ENCODE measurements at places on chromosomes 4 and X.

DNA sequence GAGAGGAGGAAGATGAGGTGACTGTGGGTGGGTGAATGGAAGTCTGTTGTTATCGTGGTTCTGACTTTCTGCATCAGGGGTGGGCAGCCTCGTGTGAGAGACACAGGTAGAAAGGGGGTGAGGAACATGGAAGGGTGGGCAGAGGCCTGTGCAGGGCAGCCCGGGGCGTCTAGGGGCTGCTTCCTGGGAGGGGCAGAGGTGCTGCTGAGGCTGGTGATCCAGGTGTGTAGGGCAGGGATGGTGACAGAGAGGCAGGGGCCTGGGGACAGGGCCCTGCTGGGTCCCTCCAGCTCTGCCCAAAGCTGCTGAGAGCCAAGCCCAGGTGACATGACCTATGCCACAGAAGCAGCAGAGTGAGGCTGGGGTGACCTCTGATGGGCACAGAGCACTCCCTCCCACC is 89.7 kb upstream of the C4orf50 start:
- no peak for DNase-seq

DNA sequence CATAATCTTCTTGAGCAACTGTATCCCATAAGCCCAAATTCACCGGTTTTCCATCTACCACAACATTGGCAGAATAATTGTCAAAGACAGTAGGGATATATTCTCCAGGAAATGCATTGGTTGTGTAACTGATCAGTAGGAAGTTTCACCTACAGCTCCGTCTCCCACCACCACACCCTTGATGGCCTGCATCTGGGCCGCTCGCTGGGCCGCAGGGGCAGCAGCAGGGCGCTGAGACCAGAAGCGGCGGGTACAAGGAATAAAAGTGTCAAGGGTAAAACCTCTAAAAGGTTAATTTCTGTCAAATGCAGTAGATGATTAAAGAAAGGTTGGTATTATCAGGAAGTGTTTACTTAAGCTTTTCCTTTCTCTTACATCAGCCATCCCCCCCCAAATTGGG is 167.6 kb upstream of the DKK2 start:
- no peak for DNase-seq

DNA sequence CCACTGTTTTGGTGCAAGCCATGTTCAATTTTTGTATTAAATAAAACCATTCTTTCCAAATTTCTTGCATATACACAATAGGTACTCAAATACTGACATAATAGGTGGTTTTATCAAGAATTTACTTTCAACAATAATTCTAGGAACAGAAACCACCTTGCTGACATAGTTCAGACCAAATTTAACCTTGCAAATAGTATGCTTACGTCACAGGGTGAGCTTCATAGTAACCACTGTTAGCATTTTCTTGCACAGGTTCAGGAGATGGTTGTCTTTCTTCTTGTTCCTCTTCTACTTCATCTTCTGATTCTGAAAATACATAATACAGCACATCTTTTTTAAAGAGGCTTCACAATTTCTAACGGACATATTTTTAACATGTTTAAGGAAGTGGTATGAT is 17.6 kb downstream of the G3BP2 start:
- DNase-seq = no peak

- DNase-seq = no peak
Measured at GRCh38 chrX:11672213-11672612, 6.5 kb upstream of the ARHGAP6 start.

DNA sequence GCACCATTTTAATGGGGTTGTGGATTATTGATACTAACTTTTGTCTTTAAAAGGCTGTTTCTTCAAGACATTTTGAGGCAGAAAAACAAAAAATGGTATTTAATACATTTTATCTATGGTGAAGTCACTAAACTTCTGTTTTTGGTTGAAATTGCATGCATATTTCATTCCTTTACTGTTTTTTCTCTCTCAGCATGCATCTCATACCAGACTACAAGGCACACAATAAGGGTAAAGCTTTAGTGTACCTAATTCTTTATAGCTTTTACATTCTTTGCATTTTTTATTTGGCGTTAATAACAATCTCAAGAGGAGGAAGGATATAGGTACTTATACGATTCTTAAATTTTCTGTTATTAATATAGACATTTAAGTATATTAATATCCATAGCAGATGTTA is 151.0 kb upstream of the DKK2 start:
- DNase-seq = no peak

DNA sequence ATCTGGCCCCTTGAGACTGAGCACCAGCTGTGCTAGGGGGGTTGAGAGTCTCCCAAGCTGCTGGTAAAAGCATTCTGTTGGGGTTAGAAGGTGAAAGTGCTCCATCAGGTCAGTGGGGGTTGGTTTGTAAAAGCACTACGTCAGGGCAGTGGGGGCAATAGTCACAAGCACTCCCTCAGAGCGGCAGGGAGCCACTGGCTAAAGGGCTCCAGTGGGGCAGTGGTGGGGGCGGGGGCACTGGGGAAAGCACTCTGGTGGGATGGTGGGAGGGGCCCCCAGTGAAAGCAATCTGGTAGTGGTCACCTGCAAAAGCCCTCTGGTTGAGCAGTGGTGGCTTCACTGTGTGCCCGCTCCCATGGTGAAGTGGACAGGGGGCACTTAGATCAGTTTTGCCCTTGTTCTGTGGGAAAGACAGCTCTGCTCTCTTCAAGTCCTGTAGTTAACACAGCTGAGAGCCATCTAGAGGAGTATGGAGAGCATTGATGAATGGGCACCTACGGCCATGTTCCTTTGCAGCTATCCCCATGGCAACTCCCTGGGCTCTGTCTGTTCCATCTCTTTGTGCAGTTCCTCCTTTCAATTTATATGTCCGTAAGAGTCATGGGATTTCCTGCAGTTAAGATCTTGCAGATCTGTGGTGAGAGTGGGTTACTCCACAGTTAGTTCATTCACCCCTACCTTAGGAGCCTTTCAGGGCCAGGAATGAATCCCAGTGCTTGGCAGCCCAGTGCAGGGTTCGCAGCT is 106.4 kb downstream of the SH3BGRL start:
- DNase-seq = no peak

DNA sequence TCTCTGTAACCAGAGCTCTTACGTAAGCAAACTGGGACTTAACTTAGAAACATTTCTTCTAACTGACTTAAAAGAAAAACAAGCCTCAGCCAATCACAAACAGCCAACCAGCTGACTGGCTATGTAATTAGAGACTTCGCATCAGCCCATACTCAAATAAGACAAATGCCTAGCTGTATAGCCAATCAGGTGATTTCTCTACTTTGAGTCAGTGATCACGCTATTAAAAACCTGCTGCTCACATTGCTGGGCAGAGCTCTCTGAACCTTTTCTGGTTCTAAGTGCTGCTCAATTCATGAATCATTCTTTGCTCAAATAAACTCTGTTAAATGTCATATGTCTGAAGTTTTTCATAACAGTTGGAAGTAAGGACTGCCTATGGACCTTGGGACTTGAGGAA is 9.9 kb upstream of the SMIM10L2A start:
- no peak for DNase-seq

DNA sequence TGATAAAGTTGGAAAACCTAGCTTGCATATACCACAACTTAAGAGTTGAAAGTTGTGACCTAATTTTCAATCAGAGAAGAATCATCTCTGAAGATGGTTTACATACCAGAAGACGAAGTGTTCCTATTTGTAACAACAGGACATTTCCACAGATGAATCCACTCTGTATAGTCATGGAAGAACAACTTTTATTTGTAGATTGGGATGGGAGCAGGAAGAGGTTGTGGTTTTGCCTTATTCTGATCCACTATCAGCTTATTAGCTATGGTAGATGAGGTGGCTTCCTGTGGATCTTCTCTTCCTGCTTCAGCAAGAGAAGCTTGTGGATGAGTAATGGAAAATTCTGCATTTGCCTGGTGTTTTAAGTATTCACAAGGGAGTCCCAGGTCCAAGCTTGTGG is 18.6 kb upstream of the SUPT20HL1 start:
- no peak for DNase-seq

DNA sequence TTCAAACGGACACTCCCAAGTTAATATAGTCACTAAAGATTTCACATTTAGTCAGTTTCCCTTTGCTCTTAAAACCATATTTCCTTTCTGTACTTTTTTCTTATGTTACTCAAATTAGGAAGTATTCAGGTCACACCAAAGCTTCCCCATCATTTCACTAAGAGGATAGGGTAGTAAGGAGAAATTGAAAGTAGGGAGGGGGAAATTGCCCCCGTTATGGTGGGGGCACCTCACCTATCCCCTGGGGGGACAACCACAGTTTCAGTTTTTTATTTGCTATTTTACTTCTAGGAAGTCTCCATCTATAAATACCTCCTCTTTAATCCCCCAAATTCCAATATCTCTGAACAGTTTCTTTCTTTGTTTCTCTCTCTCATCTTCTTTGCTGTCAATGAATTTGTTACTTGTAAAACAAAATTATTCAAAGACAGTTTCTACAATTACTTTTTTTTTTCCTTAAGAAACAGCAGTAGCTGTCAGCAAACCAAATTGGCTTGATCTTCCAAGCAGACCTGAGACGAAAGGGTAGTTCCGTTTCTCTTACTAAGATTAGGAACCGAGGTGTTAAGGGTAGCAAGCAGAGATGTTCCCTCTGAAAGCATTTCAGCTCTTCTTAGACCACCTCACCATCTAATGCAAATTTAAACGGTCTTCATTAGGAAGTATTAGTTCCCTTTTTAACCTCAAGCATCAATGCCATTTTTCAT is 160.2 kb upstream of the KLF3 start:
- DNase-seq = no peak

- DNase-seq = no peak
Measured at GRCh38 chr4:92265021-92265420, 38.7 kb upstream of the GRID2 start.

GRCh38 chr4:173017802-173018201 is 150.8 kb upstream of the GALNT7 start:
- DNase-seq = no peak

GRCh38 chr4:122481766-122482405 is 25.4 kb upstream of the IL2 start:
- no peak for DNase-seq

- DNase-seq = no peak
Measured at GRCh38 chr4:1599491-1600210, 84.5 kb downstream of the FAM53A start.

DNA sequence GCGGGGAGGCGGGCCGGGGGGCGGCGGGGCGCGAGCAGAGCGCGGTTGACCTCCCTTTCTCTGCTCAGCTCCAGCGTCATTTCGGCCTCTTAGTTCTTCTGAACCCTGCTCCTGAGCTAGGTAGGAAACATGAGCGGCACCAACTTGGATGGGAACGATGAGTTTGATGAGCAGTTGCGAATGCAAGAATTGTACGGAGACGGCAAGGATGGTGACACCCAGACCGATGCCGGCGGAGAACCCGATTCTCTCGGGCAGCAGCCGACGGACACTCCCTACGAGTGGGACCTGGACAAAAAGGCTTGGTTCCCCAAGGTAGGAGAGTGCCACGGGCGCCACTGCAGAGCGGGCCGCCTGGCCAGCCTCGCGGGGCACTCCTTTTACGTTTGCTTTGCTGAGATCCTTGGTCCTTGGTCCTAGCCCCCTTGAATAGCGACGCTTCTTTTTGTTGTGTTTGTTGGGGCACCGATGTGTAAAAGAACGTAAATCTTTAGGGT is at the start of gene HTATSF1:
TSS of gene HTATSF1 (plus strand) at position 37 of the 497 bp plus-strand sequence. CDS start at position 130, 93 bp downstream.
- no peak for DNase-seq

DNA sequence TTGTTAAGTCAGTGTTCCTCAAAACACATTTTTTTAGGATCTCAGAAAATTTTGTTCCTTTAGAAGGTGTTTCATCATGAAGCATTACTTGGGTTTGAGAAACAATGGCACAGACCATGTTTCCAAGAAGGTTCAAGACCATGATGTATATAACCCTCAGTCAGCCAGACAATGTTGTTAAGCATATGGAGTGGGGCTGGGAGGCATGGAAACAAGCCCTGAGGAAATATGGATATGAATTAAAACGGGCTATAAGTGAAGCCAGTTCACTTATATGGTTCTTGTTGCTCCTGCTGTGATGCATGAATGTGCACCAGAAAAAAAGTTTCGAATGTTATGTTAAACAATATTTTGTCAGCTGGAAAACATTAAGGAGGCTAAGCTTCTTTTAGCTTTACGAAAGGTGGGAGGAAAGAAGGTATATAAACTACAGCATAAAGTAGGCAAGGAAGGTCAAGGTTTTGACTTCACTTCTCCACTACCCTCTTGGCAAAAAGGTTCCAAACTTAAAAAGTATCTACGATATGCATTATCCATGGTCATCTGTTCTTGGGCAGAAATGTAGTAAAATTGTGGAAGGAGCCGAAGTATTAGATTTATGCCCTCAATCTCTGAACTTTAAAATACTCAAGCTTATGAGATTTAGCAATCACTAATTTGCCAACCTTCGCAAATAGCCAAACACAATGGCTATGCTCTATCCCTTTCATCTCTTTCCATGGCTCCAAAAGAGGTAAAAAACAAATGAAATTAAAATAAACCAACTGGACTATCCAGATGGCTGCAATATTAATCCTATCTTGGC is 277.3 kb downstream of the CHIC1 start:
- no peak for DNase-seq

DNA sequence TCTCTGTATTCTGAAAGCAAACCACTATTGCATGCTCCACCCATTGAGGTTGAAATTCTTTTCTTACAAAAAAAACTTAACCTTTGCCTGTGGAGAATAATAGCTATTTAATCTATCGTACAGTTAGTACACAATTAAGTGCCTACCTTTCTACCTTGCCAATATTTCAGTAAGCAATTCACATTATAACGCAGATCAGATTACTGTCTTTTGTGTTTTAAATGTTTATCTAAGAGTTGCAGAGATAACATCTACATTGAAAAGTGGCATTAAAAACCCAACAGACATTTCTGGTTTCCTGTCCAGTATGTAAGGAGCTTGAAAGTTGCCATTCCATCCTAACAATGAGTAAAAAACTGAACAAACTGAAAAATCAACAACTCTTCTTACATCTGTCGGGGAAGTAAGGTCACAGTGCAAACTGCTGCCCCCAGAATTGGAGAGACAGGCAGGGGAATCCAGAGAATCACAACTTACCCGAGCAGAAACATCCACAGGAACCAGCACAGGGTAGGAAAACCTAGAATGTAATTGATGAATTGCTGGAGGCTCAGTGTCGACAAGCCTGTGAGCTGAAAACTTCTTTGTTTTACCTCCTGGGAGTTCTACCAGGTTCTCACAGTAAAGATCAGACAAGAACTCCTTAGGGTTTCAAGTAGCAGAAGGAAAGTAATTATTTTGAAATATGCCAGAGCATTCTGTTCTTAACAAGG is 27.3 kb upstream of the ACSL4 start:
- DNase-seq = no peak

DNA sequence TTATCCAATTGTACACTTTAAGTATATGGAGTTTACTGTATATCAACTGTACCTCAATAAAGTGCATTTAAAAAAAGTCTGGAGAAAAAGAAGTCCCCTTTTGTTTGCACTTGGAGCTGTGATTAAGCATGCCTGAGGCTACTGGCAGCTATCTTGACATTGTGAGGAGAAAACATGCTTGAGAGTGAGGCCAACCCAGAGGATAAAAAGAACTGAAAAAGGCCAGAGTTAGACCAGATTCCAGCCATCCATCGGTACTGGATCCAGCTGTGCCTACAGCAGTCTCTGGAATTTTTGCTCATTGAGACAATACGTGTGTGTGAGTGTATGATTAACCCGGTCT is 57.4 kb downstream of the LGI2 start:
- DNase-seq = no peak

- DNase-seq = no peak
Measured at GRCh38 chrX:81229229-81229628, 27.3 kb downstream of the SH3BGRL start.
